MG63 (cell line): ENCODE measurements at places on chromosomes 5 and 9. TPM values are rescaled to one million over a fixed set of nuclear protein-coding genes. Genes with fewer than 3 reads are reported as not detected.

- peak; percentile 93 for DNase-seq
Measured at GRCh38 chr5:176837707-176838115, 27.4 kb downstream of the UNC5A start.

Gene TAS2R1
- 0.64 TPM in 1 of 2 replicates, not detected in the other for total RNA-seq

Gene FRMD3
- total RNA-seq = 1.1 TPM in 1 of 2 replicates, not detected in the other

Gene LCN6
- total RNA-seq = not detected in 2 replicates

Gene PRSS3
- not detected in 2 replicates for total RNA-seq

DNA sequence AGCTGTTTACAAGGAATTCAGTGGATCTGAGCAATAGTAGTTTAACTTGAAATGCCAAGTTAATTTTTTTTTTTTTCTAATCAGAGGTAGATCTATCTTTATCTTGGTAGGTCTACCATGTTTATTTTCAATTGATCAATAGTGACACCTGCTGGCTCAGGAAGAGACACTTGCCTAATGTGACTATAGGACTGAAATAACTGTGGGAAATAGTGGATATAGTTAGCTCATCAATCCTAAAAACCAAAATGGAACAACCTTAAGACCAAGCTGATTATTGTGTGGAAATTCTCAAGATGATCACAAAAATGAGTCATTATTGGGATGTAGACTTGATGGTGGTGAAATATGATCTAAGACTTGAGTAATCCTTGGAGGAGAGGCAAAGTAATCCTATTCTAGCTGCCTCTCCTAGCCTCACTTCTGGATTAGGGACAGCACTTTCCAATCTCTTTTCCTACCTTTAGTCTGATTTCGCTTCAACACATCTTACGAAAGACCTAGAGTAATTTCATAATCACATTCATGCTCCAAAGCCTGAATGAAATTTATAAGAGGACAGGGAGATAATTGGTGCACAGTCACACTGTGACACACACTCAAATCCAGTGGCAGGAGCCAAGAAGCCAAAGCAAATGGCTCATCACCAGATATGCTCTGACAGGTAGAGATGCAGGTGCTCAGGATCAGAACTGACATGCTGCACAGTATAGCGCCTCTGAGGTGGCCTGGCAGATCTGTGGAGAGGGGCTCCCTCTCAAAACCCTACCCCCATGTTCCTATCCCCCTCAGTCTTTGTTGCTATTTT, 156.3 kb downstream of the HMHB1 start:
- DNase-seq = peak; percentile 1

Gene CFAP77
- total RNA-seq = not detected in 2 replicates

DNA sequence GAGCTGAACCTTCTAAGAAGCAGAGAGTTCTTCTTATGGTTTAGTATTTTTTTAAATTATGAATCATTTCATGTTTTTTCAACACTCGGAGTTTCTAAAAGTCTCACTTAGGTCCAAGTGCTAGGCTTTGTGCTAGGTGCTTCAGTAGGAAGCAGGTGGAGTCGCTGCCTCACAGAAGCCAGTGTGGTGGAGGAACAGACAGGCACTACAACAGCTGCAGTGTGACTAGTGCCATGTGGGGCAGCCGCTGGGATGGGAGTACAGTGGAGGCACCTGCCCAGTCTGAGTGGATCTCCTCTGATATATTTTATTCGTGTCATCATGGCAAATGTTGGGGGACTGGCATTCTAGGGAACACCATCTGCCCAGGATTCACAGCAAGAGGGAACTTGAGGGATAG, 15.3 kb downstream of the PCDHGC5 start:
- no peak for DNase-seq

- DNase-seq = no peak
Measured at GRCh38 chr9:131525643-131526565, 5.2 kb downstream of the UCK1 start.

Gene CDX1
- 0.07 TPM in 1 of 2 replicates, not detected in the other for total RNA-seq

Gene DOK3
- 0.92 TPM in 1 of 2 replicates, not detected in the other for total RNA-seq

DNA sequence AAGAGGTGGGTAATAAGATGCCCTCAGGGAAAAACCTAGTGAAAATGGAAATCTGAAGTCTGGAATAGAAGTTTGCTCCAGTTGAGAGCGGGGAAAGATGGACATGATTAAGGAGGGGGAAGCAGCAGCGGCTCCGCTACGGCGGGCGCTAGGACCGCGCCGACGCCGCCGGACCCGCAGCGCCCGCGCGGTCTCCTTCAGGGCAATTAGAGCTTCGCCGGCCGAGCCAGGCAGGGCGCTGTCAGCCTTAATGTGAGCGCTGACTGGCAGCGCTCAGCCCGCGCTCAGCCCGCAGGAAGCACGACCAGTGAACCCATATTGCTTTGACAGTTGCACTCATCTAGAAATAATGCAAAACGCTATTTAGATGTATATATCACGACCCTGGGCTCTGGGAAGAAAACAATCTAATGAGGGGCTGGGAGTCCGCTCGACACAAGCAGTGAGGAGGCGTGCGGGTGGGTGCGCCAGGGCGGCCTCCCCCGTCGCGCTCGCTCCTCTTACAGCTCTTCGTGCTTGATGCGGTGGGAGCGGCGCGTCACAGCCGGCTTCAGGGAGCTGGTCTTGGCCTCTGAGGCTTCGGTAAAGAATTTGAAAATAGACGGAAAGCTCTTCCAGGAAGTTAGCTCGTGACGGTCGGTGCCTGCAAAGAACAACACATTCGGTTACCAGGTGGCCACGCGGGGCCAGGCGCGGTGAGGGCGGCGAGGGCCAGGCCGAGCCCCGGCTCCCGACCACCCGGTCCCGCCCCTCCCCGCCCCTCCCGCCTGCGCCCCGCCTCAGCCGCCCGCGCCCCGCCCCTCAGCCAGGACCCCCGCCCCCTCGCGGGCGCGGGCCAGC, 37.7 kb downstream of the NR2F1 start:
- peak; percentile 88 for DNase-seq

Gene ANKRD18B
- total RNA-seq = not detected in 2 replicates

DNA sequence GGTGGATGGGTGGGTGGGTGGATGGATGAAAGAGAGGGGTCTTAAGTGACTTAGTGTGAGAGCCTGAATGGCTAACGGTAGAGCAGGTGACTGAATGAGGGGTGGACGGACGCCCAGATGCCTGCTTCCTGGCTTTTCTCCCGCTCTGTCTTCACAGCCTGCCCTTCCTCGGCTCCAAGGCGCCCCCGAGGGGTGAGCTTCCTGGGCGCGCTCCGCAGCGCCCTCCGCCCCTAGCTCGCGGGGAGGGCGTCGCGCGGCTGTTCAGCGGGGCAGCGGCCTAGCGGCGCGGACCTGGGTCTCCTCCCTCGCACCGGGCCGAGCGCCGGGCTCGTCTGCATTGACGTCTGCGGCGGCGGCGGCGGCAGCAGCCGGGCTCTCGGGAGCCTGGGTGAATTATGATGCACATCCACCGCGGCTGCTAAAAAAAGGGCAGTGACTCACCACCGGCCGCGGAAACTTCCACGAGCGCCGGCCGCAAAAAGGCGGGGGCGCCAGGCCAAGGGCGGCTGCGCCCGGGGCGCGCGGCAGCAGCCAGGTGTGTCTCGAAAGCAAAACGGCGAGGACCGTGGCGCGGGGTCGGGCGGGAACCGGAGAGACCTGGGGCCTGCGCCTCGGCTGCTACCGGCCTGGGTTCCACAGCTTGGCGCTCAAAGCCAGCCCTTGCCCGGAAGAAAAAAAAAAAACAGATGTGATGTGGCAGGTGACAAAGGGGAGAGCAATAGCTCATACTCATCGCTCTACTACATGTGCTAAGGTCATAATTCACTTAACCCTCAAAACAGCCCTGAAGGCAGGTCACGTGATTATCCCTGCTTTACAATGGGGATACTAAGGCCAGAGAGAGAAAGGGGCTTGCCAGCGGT, 143.0 kb upstream of the ADRA1B start:
- peak; percentile 90 for DNase-seq
